ENCODE measurements at places on chromosomes 11 and 22.

- no peak for DNase-seq
Measured at GRCh38 chr11:129700701-129701100, 114.9 kb upstream of the TMEM45B start.

GRCh38 chr11:8183111-8183510 is 14.3 kb upstream of the RIC3 start:
- DNase-seq: no peak

DNA sequence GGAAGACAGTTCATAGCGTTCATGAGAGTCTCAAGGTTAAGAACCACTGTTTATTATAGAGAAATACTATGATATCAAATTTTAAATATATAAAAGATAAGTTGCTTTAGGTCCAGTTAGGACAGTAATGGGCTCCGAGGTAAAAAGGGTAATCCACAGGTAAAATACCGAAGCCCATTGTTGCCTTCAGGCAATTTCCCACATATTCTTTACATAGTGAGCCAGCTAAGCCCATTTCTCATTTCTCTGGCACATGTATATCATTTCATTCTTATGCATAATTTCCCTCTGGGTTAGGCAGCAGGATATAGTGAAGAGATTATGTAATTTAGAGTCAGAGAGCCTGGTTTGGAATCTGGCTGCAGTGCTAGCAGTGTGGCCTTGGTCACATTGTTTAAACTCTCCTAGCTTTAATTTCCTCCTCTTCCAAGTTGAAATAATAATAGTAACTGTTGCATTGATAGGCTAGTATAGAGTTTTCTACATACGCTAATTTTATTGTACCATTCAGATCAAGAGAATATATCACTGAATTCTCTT is 7.6 kb upstream of the POU2AF1 start:
- DNase-seq: no peak

- no peak for DNase-seq
Measured at GRCh38 chr11:61954851-61955421, 4.8 kb downstream of the BEST1 start.

DNA sequence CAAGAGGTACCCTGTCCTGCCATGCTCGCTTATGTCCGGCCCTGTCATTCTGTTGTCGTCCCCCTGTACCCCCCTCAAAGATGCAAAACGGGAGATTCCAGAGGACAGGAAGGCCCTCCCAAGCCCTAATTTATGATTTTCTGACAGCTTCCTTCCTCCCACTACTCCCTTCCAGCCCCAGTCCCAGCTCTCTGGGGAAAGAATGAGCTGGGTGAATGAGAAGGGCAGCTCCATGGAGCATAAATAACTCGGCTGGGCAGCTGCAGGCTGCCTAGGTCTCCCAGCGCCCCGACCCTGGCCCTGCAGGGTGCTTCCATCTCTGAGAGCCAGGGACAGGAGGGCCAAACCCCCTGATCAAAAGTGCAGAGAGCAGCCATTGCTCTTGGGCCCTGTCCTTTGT is 3.9 kb upstream of the EMID1 start:
- DNase-seq: no peak

- no peak for DNase-seq
Measured at GRCh38 chr11:121889186-121889585, 226.8 kb downstream of the BLID start.

- DNase-seq: peak; percentile 46
Measured at GRCh38 chr11:9758637-9759518, 95.0 kb downstream of the SWAP70 start.

- no peak for DNase-seq
Measured at GRCh38 chr22:27370269-27370668, 431.3 kb downstream of the MN1 start.

DNA sequence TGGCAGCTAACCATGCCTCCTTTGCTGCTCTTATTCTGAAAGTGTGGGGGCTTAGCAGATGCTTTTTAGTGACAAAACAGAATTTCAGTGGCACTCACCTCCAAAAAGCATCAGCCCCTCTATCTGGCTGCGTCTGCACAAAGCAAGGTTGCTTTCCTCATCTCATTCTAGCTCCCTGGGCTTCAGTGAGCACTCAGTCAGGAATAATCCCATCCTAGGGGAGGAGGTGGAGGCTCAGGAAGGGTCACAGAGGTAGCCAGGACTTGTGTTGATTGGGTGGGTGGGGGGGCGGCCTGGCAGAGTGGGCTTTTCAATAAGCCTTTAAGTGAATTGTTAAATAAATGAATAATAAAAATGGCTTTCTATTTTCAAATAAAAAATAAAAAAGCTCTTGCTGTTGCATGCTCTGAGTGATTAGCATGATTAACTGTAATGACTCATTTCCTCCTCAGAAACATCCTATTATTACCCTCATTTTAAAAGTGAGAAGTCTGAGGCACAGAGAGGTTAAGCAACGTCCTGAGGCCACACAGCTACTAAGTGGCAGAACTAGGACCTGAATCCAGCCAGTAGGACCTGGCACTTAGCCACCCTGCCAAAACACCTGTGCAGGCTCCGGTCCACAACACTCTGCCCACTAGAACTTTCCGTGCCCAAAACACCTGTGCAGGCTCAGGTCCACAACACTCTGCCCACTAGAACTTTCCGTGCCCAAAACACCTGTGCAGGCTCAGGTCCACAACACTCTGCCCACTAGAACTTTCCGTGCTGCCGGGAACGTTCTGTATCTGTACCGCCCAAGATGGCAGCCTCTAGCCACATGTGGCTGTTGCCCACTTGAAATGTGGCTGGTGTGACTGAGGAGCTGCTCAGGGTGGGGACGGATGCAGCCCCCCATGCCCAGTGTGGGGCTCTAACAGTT is 5.5 kb downstream of the B3GAT1 start:
- DNase-seq: no peak

DNA sequence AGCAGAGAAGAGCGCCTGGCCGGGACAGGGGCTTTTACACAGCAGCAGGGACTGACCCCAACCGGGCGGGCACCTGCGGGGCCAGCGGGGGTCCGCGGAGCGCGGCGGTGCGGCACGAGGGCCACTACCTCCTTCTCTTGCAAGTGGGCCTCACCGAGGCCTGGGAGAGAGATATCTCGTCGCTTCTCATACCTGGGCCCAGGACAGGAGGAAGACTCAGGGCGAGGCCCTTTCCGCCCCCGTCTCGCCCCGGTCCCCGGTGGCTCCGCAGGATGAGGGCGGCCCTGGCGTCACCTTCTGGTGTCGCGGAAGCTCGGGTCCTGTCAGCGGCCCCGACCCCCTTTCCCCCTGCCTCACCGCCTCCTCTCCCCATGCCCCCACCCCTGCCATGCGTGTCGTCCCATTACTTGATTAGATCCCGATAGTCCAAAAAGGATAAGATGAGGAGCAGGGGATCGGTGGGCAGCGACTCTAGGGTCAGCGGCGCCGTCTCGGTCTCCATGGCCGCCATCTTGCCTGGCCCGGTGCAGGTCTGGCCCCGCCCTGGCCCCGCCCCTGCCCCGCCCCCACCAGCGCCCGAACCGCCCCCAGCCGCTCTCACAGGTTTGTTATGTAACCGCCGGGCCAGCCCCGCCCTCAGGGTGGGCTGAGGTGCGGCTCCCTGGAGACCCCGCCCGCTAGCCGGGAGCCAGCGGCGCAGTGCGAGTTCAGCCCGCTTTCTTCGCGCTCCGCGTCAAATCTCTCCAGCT is at the start of gene FBXO3:
FBXO3 (minus strand) TSS at position 534 of the 749 bp plus-strand sequence; CDS start at position 511, 23 bp downstream.
- peak; percentile 44 for DNase-seq

DNA sequence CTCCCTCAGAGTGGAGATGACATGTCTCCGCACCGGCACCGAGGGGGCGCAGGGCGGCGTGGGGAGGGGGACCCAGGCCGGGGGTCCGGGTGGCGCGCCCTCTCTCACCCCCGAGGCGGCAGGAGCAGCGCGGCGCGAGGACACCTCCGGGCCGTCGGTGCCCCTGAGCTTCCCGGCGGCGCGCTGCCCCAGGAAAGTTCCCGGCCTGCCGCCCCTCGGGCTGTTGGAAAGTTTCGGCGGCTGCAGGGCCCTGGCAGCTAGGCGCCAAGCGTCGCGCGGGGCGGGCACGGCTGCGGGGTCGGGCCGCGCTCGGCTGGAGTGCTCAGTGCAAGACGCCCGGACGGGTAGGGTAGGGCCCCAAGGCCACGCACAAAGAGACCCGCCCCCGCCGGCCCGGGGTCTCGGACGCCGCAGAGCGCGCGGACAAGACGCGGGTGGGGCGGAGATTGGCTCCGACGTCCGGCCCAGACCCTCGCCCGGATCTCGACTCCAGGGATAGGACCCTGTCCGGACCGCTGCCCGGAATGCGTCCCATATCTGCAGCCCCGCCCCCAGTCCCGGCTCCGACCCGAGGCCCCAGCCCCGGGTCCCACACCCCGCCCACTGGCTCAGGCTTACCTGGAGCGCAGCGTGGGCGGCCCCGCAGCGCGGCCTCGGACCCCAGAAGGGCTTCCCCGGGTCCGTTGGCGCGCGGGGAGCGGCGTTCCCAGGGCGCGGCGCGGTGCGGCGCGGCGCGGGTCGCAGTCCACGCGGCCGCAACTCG is 471 bp downstream of the ARVCF start:
- peak; percentile 17 for DNase-seq

- no peak for DNase-seq
Measured at GRCh38 chr11:113572136-113572735, 97.0 kb upstream of the DRD2 start.

- peak; percentile 61 for DNase-seq
Measured at GRCh38 chr11:4539603-4540219, 5.3 kb upstream of the OR52M1 start.

GRCh38 chr11:117792992-117793391 is 4.0 kb downstream of the DSCAML1 start:
- DNase-seq: no peak

DNA sequence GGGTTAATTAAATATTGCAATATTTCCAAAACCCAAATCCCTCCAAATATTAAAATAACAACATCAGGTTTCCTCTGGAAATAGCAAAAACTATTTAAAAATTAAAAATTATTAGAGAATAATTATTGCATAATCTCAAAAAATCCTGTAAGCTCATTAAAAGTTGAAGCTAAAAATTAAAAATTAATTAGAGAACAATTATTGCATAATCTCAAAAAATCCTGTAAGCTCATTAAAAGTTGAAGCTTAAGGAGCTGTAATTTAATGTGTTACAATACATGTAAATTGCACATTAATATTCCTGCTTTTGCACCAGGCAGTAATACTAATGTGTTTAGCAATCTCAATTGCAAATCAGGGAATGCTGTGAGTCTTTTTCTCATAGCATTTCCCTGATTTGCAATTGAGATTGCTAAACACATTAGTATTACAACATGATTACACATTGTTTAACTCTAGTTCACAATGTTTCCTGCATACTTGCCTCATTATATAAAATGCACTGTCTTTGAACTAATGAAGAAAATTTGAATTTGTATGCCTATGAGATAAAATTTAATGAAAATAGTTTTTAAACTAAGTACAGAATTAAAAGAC is 247.7 kb downstream of the GUCY1A2 start:
- DNase-seq: no peak

- no peak for DNase-seq
Measured at GRCh38 chr11:44266056-44266780, 43.7 kb downstream of the ALX4 start.

DNA sequence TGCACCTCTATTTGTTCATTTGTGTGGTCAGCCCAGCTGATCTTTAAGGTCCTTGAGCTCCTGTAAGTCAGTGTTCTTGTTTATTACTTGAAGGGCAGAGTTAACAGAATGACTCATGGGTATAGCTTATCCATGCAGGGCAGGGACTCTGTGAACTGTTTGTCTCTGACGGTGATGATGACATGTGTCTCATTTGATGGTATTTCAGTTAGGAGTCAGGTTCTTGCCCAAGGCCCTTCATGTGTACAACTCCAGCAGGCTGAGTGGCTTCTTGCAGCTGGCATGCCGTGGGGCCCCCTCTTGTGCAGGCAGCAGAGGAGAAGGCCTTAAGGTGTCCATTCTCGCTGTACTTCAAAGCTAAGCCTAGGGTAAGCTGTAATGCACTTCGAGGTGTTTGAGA is 165.1 kb downstream of the DBX1 start:
- DNase-seq: no peak

- no peak for DNase-seq
Measured at GRCh38 chr11:128720522-128720985, 26.7 kb downstream of the FLI1 start.

DNA sequence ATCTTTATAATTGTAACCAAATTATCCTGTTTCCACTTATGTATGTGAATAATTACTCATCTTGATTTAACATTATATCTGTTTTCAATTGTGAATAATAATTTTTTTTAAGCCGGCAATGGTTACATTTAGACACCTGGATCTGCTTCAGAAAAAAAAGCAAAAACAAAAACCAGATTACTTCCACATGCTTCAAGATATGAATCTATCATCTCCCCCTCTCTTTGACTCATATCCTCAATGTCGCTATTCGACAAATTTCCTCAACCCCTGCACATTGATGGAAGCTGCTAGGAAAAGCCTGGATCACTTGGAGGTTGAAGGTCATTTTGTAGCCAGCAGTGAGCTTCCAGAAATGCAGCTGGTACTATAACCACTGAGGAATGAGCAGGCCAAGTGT is 42.7 kb downstream of the SLC1A2 start:
- no peak for DNase-seq

- no peak for DNase-seq
Measured at GRCh38 chr11:73467505-73467904, 91.3 kb downstream of the RELT start.

GRCh38 chr11:18294862-18295261 is 27.1 kb downstream of the HPS5 start:
- DNase-seq: no peak

GRCh38 chr22:29146091-29146560 is 59.6 kb upstream of the EMID1 start:
- no peak for DNase-seq

DNA sequence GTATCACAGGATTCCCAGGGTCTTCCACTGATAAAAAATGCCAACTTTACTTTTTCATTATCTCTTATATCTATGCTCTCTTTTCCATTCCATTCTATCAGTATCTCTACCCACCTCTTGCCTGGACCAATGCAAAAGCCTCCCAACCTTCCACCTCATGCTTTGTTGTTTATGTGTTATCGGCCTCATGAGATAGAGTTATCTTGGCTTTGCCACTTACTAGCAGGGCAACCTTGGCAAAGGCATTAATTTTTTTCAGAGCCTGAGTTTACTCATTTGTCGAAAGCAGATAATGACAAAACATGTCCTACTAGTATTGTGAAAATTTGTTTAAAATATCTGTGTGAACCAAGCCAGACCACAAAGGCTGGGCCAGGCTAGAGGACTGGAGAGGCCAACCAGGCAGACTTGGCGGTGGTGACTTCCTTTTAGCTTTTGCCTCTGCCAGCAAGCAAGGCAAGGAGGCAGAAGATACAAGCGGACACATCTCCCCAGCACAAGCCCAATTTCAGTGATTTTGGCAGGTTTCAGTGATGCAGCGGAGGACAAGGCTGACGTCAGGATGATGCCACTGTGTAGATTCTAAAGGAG is 106.9 kb downstream of the ADAMTS15 start:
- no peak for DNase-seq

DNA sequence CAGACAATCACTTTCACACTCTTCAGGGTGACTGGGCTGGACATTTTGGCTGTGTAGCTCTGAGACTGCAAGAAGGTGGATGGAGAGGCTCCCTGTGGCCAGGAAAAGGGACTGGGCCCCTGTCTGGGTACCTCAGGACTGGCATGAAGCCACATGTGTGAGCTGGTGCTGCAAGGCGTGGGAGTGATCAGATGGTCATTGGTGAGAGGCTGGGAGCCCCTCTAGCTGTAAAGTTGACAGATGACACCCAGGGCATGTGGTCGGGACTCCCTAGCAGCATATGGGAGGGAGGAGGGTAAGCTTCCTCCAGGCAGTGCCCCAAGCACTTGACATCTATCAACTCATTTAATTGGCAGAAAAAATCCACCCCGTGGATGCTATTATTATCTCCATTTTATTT is 18.9 kb upstream of the CABP2 start:
- no peak for DNase-seq

- DNase-seq: no peak
Measured at GRCh38 chr11:43278193-43278956, 33.4 kb upstream of the API5 start.

Measured in stimulated activated CD4-positive, alpha-beta T cell treated with anti-CD3 and anti-CD28 coated beads, Interleukin-12 subunit alpha, Interleukin-12 subunit beta, amount 100 ng/mL, for 48 hours (primary cell).